ENCODE measurements at places on chromosomes 5 and 9.

DNA sequence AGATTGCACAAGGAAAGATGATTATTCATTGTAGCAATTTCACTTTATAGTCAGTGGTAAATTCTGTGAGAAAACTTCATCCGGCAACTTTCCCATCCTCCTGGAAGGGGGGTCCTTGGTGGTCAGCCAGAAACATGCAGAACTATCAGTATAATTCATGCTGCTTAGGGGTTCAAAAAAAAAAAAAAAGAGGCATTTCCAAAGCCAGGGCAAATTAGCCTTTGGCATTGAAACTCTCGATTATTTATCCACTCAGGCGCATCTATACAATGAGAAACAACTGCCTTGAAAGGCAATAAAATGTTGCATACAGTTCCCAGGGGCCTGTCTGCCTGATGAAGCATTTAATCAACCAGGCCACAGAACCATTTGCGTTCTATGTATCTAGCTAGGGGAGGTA, 263.3 kb downstream of the TMEM167A start:
- no peak for DNase-seq

- DNase-seq = no peak
Observed at GRCh38 chr9:70656281-70656680, 241.8 kb upstream of the KLF9 start.

- peak; percentile 50 for DNase-seq
Observed at GRCh38 chr9:69975681-69976080, 68.0 kb upstream of the MAMDC2 start.

- DNase-seq = no peak
Observed at GRCh38 chr5:33501899-33502298, 61.1 kb downstream of the TARS1 start.

- no peak for DNase-seq
Observed at GRCh38 chr5:21154526-21154925, 1166.5 kb upstream of the CDH18 start.

DNA sequence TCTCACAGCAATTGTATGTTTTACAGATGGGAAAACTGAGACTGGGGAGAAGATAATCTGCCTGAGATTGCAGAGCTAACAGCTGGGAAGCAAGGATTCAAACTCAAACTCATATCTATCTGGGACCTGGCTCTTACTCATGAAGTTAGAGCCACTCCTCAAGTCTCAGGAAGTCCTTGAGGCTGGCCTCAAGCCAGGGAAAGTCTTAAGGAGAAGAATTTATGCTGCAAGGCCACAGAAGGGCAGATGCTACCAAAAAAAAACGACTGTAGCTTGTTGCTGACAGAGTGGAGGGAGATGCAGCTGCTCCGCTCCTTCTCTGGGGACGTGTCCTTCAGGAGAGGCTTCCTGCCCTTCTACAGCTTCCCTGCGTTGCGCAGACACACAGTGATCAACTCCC, 39.8 kb downstream of the BARHL1 start:
- DNase-seq = peak; percentile 54

- DNase-seq = no peak
Observed at GRCh38 chr5:69092969-69093368, 845 bp upstream of the SLC30A5 start.

DNA sequence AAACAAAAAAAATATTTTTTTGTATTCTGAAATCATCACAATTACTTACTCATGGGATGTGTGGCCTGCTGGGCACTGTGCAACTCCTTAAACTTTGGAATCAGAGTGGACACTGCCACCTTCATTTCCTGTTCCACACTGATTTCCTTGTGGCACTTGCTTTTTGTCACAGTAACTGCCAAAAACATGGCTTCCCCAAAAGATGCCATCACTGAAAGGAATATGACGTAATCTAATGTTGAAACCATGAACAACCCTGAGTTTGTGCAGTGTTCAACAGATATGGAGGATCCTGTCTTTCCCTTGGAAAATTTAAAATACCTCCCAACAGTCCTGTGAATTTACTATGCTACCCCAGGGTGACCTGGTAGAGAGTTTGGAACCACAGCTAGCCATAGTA, 12.6 kb upstream of the IL12B start:
- DNase-seq = no peak

GRCh38 chr9:92980085-92980745, 32.9 kb downstream of the FGD3 start:
- no peak for DNase-seq

DNA sequence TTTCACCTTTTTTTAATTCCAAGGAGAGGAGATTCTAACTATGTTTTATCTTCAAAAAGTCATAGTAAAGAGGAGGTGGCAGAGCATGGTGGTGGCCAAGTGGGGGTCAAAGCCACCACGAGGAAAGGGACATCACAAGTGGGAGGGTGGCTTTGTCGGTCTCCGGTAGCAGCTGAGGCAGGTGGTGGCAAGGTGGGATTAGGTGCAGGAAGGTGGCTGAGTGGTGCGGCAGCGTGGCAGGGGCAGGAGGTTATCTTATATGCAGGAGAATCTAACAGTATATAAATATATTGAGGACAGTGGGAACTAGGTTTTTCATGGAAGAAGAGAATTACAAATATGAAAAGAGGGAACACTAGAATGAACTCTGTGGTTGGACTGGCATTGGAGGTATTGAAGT, 196.8 kb downstream of the FSTL4 start:
- no peak for DNase-seq

GRCh38 chr9:18442629-18443491, 31.1 kb upstream of the ADAMTSL1 start:
- peak; percentile 82 for DNase-seq

DNA sequence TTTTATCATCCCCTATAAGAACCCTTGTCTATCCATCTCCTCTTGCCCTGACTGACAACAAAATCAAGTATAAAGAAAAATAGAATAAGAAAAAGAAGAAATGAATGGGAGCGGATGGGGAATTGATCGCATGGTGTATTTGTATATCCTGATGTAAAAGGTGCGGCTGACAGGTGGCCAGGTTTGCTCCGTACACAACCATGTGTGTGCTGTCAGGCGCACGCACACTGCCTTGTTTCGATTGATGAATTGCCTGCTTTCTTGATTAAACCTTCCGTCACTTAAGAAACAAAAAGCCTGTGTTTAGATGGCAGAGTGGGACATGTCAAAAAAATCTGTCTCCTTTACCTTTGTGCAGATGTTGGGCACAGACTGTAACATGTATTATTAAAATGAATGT, 102.6 kb downstream of the MVB12B start:
- DNase-seq = no peak

GRCh38 chr9:131100445-131100844, 4.1 kb downstream of the AIF1L start:
- DNase-seq = peak; percentile 14

DNA sequence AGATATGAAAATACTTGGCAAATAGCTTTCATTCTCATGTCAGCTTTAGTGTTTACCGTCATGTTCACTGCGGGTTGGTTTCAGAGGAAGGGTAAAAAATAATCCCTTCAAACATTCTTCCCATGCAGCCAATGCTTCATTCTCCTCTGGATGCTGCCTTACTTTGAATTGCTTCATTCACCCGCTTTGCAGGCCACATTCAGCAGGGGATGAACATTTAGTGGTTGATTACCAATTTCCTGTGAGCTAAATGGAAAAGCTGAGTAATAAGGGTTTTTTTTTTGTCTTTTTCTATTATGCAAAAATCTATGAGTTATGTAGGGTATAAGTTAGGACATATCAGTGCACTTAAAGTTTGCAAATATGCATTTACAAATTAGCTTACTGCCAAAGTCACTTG, 96.3 kb upstream of the MEF2C start:
- peak; percentile 72 for DNase-seq

DNA sequence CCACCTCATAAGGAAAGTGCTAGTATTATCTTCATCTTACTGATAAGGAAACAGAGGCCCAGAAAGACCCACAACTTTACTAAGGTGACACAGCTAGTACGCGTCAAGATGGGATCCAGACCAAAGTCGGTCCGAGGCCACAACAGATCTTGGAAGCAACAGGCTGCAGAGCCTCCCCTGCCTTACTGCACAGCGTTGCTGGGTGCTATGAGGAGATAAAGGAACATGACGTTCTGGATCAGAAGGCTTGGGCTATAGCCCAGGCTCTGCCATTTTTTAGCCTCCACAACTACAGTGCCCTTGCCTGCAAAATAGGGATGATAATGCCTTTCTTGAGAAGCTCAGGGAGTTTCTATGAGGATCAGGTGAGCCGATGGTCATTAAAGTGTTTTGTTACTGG, 144.1 kb downstream of the NMUR2 start:
- no peak for DNase-seq

GRCh38 chr5:165139262-165139661, 1633.8 kb downstream of the MAT2B start:
- no peak for DNase-seq

DNA sequence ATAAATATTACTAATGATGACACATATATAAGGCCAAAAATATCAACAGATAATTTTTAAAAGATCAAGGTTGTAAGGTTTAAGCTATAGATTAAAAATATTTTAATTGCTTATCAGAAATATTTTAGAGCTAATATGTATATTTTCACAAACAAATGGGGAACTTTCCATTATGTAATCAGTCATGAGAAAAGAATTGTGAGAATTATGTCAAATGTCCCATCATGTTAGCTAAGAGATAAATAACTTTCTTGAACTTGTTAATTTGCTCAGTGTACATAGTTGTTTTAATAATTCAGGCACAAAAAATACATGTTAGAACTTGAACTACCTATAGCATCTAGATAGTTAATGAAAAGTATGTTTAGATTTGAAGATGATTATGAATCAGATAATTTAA, 67.7 kb downstream of the SYK start:
- DNase-seq = no peak

DNA sequence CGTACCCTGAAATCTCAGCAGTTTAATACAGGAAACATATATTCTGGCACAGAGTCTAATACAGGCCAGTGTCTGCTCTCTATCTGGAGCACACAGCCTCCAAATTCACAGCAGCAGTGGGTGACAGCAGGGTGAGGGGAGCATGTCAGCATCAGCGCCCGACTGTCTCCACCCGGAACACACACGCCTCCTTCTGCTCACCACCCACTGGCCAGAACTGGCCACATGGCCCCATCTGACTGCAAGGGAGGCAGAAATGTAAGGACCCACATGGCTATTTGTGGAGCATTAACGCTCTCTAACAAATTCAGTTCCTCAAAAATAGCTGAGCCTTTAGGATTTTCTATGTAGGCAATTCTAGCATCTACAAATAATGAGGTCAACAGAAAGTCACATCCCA, 24.6 kb downstream of the UBE2QL1 start:
- no peak for DNase-seq

DNA sequence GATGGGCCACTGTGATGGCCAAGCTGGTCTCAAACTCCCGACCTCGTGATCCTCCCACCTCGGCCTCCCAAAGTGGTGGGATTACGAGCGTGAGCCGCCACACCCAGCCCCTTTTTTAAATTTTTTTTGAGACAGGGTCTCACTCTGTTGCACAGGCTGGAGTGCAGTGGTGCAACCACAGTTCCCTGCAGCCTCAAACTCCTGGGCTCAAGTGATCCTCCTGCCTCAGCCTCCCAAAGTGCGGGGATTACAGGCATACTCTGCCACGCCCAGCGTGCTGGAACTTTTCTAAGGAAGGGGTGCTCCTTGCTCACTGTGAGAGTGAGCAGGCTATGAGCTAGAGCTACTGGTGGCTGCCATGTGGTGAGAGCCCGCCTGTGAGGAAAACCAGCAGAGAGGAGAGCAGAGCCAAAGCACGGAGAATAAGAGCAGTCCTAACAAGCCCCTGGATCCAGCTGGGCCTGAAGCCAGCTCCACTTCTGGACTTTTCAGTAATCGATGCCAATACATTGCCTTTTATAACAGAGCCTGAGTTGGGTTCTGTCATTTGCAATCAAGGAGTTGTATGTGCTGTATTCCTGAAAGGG, 75.5 kb upstream of the UNC5A start:
- no peak for DNase-seq

GRCh38 chr9:35078066-35078465, 1.7 kb downstream of the FANCG start:
- no peak for DNase-seq

DNA sequence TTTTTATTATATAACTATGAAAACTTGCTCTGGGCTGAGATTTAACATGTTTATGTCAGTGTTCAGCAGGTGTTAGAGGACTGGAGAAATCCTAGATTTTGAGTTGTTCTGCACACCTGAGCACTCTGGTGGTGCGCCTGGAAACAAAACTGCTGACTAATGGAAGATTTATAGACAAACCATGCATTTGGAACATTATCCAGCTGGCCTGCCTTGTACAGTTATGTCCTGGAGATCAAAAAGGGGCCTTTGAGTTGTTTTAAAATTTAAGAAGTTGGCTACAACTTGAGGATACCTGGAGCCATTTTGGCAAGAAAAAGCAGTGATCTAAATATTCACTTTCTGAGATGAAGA, 5.7 kb upstream of the ARHGEF28 start:
- DNase-seq = no peak

DNA sequence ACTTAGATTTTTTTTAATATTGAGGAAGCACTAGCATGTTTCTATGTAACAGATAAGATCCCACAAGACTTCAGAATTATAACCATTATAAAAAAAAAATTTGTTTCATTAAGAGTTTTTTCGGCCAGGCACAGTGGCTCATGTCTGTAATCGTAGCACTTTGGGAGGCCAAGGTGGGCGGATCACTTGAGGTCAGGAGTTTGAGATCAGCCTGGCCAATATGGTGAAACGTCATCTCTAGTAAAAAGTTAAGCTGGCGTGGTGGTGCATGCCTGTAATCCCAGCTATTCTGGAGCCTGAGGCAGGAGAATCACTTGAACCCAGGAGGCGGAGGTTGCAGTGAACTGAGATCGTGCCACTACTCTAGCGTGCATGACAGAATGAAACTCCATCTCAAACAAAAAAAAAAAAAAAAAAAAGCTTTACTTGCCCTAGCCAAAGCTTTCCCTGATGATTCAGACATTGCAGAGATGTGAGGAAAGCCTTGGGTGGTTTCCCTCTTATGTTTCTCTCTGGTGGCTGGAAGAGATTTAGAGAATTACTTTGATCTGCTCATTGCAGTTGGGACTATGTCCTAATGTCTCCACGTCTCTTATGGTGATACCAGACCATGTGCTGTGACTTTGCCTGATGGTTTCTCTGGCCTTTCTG, 65.4 kb downstream of the EGFLAM start:
- DNase-seq = peak; percentile 73

GRCh38 chr9:715300-715699, 126.2 kb upstream of the DMRT1 start:
- peak; percentile 50 for DNase-seq

DNA sequence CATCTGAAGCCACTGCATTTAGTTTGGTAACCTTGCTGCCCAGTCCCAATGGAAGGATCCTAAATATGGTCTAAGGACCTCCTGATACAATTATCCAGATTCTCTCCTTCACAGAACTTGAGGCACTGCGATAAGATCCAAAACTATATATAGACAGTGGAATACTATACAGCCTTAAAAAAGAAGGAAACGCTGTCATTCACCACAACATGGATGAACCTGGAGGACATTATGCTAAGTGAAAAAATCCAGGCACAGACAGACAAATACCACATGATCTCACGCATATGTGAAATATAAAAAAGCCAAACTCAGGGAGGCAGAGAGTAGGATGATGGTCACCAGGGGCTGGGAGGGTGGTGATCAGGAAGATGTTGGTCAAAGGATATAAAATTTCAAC, 2.8 kb upstream of the IL4 start:
- no peak for DNase-seq

All from fibroblast of skin of abdomen (primary cell).